IPS-NIHi11 (cell line): ENCODE measurements at places on chromosomes 7 and 10.

- DNase-seq, result no peak
Observed at GRCh38 chr7:30739691-30740090, 12.2 kb upstream of the INMT start.

GRCh38 chr7:5672468-5672867, 109.0 kb downstream of the RNF216 start:
- DNase-seq, result no peak

DNA sequence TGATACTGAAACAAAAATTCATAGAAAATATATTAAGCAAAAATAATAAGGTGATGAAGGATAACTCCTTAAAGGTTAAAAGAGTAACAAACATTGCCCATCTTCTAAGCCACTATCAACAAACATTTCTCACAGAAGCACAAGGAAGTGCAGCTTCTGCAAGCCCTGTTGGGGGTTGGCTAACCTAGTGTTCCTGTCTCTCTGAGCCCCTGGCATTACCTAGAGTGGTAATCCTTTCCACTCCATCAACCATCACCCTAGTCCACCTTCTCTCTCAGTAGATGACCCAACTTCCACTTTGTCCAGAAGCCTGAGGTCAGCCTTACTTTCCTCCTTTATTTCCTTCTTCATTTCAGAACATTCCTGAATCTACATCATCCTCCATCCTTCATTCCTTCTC, 59.7 kb downstream of the HIPK2 start:
- no peak for DNase-seq

- DNase-seq, result no peak
Observed at GRCh38 chr10:112767156-112767555, 182.9 kb upstream of the TCF7L2 start.

DNA sequence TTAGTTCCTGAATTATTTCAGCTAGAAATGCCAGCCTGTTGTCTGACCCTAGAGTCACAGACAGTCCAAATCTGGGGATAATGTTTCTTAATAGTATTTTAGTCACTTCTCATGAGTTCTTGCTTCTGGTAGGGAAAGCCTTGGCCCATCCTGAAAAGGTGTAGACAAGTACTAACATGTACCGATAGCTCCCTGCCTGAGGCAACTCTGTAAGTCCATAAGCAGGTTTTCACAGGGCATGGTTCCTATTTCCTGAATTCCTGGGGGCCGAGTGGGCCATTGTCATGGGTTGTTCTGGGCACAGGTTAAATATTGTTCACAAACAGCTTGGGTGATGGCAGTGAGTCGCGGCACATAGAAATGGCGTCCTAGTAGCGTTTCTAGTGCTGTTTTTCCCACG, 3.1 kb upstream of the ZNF117 start:
- DNase-seq, result no peak
